CD8-positive, alpha-beta T cell (primary cell): ENCODE measurements at places on chromosomes 13 and 19.
A peak's percentile ranks its signal among the peaks of the same experiment; 100 is the strongest.

DNA sequence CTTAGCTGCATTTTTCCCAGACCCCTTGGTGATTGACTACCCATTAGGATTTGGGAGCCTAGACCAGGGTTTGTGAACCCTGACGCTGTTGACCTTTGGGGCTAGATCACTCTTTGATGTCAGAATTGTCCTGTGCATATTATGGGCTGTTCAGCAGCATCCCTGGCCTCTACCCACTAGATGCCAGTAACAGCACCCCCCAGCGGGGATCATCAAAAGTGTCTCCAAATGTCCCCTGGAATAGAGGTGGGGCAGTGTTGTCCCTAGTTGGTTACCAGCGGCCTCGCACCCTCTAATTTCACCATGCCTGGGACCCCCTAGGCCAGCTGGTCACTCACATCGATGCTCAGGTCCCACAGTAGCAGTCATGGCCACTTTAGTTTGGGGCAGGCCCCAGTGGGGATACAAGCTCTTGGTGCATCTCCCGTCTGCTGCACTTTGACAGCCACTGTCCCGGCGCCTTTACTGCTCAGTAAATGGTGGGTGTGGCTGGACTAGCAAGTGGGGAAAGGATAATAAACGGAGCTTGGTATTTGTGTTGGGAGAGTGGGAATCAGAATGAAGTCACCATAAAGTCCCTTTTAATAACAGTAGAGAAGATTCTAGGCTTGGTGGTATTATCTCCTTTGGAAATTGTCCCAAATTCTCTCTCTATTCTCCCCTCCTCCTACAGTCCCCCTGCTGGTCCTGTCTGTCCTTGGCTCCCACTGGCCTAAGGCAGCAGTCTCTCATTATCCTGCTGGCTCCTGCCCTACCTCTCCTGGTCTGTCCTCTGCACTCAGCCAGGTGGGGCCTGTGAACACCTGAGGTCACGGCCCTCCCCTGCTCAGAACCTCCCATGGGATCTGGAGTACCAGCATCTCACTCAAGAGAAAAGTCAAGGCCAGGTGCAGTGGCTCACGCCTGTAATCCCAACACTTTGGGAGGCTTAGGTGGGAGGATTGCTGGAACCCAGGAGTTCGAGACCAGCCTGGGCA lies 80.6 kb downstream of the SIPA1L3 start:
- no peak for DNase-seq

GRCh38 chr13:113981611-113982295 lies 7.9 kb upstream of the C13orf46 start:
- no peak for DNase-seq

- no peak for DNase-seq
Observed at GRCh38 chr13:112703449-112704284, 13.8 kb downstream of the ATP11A start.

- DNase-seq = no peak
Observed at GRCh38 chr19:24069905-24070657, 16.9 kb upstream of the ZNF254 start.

DNA sequence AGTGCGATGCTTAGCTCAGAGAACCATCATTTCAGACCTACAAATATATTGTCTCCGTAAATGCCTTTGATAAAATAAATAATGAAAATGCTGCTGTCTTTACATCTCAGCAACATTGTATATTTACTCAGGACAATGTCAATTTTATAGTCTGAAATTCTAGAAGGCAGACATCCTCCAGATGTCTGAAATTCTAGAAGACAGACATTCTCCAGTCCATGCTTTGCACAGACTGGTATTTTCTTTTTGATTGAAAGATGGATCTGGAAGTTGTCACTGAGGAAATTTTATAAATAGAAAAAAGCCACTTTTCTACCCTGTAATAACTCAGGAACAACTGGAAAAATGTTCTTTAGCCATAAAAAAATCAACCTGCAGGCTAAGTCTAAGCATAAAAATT lies 2293.3 kb downstream of the PCDH9 start:
- no peak for DNase-seq

DNA sequence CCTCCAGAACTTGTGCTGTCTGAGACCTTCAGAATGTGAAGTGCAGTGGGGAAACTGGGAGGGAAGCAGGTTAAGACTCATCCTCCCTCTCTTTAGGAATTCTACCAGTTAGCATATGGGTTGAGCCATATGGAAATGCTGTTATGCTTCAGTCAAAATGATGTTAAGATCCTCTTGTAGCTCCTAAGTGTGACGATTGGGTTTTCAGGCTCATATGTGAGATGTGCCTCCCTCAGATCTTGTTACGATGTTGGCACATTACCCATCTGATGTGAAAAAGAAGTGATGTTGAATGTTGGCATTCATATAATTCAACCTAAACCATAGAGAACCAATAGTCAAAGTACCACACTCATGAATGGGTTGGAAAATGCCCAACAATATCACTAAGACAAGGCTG lies 67.8 kb upstream of the IPO5 start:
- DNase-seq = no peak

GRCh38 chr19:49972841-49973240 lies 11.9 kb upstream of the SIGLEC11 start:
- no peak for DNase-seq

- DNase-seq = no peak
Observed at GRCh38 chr19:18349524-18350128, 9.2 kb downstream of the PGPEP1 start.

DNA sequence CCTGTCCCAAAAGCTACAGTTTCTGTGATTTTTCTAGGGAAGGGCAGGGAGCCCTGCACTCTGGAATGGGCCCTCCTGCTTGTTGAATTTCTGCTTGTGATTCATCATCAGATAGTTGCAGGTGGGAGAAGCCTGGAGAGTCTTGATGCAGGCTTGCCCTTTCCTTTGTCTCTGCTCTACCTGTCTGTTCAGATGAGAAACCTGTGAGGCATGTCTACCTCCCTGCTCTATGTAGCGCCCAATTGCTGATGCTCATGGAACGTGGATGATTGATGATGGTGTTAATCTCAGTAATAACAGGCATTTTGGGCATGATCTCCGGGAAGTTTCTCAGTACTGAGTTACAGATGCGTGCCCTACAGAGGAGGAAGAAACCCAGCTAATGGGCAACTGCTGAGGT lies 10.9 kb upstream of the CBY2 start:
- no peak for DNase-seq

DNA sequence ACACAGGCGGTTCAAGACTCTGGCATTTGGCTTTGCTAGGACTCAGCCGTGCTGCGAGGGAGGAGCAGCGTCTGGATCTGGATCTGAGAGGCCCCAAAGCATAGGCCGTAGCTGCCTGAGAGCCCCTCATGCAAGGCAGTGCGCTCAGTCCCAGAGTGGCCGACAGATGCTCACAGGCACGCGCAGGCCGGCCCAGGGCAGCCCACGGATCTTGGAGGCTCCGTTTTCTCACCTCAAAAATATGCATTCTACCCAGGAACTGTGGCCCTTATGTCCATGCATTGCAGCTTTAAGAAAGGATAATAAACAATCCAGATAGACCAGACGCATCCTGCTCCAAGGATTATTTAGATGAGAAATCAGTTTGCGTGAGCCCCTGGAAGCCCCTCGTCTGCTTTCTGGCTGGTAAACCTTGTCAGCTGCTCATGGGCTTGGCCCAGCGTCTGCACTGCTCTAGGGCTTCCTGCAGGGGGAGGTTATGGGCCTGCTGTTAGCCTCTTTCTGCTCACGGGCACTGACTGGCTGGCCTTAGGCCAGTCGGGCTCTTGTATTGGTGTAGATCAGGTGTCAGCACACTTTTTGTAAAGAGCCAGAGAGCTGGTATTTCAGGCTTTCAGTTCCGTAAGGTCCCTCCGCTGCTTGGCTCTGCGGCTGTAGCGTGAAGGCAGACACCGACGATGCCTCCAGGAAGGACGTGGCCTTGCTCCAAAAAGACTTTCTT lies 24.2 kb downstream of the TEX29 start:
- no peak for DNase-seq

DNA sequence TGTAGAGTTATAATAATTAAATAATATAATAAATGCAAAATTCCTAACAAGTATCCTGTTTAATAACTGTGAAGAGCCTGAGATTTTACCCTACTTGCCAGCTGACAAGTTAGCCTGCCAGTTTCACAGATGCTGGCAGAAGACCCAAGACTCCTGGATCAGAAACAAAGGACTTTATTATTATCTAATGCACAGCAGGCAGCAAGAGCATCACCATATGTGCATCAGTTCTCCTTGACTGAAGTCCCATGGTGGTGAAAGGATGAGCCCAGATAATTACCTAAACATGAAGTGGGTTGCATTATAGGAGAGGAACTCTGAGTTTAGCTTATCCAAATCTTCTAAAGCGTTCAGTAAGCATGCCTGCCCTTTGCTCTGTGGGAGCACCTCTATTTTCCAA lies 39.1 kb upstream of the MTIF3 start:
- DNase-seq = no peak

DNA sequence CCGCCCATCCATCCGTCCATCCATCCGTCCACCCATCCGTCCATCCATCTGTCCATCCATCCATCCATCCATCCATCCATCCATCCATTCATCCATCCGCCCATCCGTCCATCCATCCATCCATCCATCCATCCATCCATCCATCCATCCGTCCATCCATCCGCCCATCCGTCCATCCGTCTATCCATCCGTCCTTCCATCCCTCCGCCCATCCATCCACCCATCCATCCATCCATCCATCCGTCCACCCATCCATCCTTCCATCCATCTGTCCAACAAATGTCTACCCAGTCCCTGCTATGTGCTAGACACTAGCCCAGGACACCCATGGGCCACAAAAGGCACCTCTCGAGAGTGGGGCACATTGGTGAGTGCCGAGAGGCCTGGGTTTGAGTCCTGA lies 15.7 kb downstream of the LRRC4B start:
- DNase-seq = no peak

DNA sequence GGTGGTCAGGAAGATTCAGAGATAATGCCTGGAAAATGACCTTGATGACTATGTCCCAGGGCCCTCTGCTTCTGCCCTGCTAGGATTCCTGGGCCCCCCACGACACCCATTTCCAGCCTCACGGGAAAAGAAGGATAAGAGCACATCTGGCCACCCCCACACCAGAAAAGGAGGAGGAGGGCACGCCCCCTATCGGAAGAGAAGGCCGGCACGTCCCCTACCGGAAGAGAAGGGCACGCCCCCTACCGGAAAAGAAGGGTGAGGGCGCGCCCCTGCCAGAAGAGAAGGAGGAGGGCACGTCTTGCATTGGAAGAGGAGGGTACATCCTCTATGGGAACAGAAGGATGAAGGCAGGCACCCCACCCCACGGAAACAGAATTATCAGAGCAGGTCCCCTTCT lies 84.3 kb downstream of the IER2 start:
- peak; percentile 59 for DNase-seq

GRCh38 chr19:41431426-41432386 lies 4.5 kb upstream of the B3GNT8 start:
- no peak for DNase-seq

DNA sequence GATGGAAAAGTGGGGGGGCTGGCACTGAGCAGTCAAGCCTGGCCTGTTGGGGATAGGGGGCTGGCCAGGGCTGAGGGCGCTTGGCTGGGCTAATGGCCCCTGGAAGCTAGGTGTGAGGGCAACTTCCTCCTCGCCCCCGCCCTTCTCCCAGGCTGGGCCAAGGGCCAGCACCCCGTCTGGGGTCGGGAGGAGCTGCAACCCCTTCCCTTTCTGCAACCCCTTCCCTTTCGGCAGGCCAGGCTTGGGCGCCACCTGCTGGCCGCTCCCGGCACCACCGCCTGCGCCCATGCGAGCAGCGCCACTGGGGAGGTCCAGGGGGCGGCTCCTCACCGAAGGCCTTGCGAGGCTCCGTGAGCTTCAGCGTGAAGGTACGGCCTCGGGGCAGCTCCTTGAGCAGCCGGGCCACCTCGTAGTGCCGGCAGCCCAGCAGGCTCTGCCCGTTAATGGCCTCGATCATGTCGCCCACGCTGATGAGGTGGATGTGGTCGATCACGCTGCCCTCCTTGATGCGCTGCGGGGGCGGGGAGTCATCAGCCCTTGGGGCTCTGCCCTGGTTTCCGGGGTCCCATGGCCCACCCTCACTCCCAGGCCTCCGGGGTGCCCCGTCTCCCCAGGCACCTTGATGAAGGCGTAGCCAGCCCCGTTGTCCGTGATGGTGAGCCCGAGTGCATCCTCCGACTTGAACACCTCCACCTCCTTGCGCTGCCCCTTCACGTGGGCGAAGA lies 5.0 kb upstream of the PTGER1 start:
- DNase-seq = peak; percentile 64

- DNase-seq = no peak
Observed at GRCh38 chr19:47693489-47693888, 19.7 kb upstream of the EHD2 start.

- no peak for DNase-seq
Observed at GRCh38 chr19:435707-436412, 25.0 kb downstream of the SHC2 start.

GRCh38 chr13:79803989-79804388 lies 323.0 kb downstream of the NDFIP2 start:
- DNase-seq = no peak

GRCh38 chr19:17654993-17655392 lies 33.2 kb downstream of the UNC13A start:
- no peak for DNase-seq

- DNase-seq = no peak
Observed at GRCh38 chr19:57563547-57563946, 3.9 kb upstream of the ZNF550 start.

- DNase-seq = peak; percentile 86
Observed at GRCh38 chr19:21568816-21569493, 63.6 kb downstream of the ZNF429 start.

DNA sequence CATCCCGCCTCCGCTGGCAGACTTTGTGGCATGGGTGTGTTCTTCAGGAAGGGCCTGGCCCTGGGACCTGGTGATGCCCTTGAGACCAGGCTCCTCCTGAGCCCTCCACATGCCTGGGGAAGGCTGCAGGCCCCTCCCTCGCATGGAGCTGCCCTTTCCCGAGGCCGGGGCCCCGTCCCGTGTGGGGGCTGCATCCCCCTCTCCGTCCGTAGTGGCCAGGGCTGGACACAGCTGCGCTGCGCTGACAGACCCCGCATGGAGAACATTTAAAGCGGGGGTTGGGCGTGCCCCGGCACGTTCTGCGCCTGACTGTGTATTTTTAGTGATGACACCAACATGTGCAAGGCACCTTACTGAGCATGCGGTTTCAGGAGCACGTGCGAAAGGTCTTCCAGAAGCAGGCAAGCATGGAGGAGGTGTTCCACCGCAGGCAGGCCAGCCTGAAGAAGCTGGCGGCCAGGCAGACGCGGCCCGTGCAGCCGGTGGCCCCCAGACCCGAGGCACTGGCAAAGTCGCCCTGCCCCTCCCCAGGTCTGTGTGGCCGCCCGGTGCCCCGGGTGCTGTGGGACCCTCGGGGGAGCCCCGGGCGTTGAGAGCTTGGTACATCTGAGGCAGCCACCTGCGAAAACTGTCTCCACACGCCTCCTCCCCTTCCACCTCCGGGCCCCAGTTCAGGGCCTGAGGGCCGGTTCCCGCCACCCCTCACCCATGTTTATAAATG lies 28.8 kb upstream of the F7 start:
- no peak for DNase-seq
